Hepatic stellate cell (primary cell): ENCODE measurements at places on chromosomes 12 and 14.

GRCh38 chr12:51028813-51029150 lies 2.6 kb upstream of the SLC11A2 start:
- DNase-seq = no peak

DNA sequence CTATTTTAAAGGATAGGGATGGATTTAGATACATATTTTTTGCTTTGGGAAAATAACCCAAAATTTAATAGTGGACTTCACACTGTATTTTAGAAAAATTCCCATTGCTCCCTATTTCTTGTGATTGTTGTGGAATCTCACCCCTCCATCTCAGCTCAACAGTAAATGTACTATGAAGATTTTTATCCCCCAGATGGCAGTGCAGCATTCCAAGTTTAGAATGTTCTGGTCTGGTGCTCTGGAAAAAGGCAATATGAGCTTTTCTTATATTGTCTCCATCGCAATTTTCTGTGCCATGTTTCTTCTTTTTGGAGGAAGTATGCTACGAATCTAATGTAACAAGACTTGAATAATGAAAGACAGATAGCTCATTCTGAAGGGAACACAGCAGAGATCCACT lies 471.7 kb upstream of the SYT1 start:
- no peak for DNase-seq

DNA sequence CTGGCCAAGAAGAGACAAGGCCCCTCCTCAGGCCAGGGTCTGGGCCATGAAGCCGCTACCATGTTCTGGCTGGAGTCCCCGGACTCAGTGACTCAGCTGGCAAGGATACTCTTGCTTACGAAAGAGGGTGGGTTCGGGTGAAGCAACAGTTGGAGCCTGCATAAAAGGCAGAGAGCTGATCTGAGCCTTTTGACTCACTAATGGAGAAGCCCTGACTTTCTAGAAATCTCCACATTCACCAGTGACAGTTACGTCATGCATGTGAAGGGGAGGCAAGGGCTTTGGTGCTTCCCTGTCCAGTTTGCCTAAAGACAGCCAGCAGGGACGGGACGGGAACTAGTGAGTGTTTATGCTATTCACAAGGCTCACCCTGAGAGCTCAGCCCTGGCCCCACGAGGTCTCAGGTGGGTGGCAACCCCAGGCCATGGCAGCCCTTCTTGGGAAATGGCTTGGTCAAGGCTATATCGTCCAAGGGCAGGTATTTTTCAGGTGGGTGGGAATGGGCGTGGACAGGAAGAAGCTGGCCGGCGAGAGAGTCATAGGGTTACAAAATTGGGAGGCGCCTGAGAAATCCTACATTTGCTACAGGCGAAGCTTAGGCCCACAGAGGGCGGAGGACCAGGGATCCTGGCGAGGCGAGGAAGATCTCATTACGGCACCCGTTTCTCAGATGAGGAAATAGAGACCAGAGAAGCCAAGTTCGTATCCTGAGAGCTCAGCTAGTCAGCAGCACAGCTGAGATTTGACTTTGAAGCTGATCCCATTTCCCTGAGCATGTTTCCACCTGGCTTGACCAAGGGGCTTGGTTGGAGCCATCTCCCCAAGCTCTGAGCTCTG lies 314.6 kb downstream of the BCL11B start:
- DNase-seq = no peak

- no peak for DNase-seq
Measured at GRCh38 chr12:108689314-108690190, 41.8 kb downstream of the CORO1C start.

GRCh38 chr12:112482733-112483132 lies 64.0 kb downstream of the PTPN11 start:
- no peak for DNase-seq

DNA sequence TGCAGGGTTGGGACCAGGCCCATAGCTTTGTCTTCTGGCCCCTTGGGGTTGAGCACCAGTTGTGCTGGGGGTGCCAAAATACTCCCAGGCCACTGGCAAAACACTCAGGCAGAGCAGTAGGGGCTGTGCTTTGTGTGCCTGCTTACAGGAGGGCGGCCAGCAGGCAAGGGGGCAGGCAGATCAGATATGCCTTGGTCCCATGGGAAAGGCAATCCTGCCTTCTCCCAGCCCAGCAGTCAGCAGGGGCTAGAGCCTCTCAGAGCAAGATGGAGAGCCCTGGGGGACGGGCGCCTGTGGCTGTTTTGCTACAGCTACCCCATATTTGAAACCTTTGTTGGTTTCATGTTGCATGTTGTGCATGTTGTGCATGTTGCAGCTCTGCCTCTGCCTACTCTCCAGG lies 36.2 kb upstream of the TMX1 start:
- no peak for DNase-seq

GRCh38 chr14:65731933-65732506 lies 319.5 kb downstream of the FUT8 start:
- no peak for DNase-seq

DNA sequence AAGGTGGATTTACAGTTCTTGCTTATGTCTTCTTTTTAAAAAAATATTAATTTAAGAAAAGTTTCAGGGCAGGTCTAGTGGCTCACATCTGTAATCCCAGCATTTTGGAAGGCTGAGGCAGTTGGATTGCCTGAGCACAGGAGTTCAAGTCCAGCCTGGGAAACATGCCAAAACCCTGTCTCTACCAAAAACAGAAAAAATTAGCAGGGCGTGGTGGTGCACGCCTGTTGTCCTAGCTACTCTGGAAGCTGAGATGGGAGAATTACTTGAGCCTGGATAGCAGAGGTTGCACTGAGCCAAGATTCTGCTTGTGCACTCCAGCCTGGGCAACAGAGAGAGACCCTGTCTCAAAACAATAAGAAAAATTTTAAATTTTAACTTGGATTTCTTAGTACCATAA lies 5.4 kb upstream of the TAS2R46 start:
- no peak for DNase-seq

DNA sequence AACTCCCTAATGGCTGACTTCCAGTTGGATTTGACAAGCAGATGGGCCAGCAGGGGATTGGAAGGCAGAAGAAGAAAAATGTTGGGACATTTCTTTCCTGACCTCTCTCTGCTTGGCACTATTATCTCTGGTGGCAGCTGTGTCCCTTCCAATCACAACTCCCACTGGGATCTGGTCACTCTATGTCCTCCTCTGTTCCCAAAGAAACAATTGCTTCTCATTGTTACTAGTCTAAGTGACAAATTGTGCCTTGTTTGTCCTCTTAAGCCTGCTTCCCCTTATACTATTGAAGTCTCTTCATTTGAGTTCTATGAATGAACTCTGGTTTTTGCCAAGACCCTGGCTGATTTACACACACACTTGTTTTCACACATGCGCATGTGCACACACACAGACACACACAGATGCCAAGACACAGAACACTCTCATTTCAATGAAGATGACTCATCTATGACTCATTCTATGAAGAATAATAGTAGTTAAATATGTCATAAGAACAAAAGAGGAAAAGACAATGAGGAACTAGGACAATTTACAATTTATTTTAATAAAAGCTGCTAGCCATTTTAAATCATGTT lies 83.0 kb upstream of the FAR2 start:
- no peak for DNase-seq

- peak; percentile 59 for DNase-seq
Measured at GRCh38 chr14:74501135-74501614, 7.6 kb downstream of the ISCA2 start.
